SK-N-DZ (cell line): ENCODE measurements at places on chromosomes 7 and 10.

- DNase-seq: no peak
Measured at GRCh38 chr10:52232561-52233350, 81.3 kb upstream of the DKK1 start.

- DNase-seq: no peak
Measured at GRCh38 chr7:143387156-143387975, 6.2 kb downstream of the ZYX start.

- peak; percentile 47 for DNase-seq
Measured at GRCh38 chr7:42453931-42454361, 216.9 kb upstream of the GLI3 start.

DNA sequence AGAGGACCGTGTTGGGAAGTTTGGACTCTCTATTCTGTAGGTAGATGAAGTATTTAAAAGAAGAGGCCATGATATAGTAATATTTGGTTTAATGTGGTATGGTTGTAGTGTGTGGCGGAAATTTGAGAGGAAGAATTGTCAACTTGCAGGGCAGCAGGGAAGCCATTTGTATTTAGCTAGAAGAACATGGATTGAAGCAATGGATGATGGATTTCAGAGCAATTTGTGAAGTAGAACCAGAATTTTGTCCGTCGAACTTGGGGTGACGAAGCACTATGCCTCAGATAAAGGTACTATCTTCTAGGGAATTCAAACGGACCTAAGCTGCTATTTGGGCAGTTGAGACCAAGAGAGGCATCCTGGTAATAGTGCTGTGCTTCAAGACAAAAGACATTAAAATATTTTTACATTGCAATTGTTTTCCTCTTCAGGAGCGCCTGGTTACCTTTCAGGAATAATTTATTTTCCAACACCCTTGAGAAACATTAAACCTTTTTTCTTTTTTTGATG, 615 bp upstream of the WBP1L start:
- no peak for DNase-seq

- DNase-seq: no peak
Measured at GRCh38 chr7:140903741-140904480, 20.8 kb downstream of the BRAF start.

DNA sequence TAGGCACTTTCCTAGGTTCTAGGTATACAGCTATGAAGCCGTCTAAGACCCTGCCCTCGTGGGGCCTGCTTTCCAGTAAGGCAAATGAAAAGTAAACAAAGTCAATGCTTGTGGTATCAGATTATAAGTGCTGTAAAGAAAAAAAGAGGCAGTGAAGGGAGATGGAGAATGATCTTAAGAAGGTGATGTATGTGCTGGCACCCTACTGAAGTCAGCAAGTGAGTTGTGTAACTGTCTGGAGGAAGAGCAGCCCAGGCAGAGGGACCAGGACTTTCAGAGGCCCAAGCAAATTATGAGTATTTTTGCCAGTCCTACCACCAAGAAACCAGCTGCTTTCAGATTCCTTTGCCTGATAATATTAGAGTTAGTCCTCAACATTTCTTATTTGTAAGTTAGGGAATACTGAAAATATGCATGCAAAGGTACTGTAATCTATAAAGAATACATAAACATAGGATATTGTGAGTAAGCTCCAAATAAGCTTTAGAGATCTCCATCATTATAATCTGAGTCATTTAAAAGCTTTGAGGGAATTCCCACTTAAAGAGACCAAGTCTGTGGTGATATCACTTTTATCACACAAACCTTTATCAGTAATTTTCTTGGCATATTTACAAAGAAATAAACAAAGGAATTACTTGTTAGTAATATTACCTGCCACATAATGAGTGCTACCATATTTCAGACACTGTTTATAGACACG, 329.2 kb upstream of the LRGUK start:
- DNase-seq: no peak

DNA sequence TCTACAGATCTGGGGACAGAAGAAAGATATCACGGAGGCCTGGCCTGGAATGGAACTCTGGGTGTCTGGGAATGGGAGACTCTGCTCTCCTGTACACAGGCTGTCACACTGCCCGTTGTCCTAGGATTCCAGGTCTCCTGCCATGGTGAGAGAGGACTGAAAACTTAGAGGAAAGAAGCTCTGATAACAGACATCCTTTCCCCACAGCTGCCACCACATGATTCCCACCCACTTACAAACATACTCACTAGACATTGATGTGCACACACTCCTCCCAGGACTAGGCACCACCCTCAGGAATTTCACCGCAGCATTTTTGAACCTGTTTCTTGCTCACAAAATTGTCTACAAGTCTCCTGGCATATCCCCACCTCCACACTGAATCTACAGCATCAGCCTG, 5.7 kb downstream of the ZNF92 start:
- no peak for DNase-seq

DNA sequence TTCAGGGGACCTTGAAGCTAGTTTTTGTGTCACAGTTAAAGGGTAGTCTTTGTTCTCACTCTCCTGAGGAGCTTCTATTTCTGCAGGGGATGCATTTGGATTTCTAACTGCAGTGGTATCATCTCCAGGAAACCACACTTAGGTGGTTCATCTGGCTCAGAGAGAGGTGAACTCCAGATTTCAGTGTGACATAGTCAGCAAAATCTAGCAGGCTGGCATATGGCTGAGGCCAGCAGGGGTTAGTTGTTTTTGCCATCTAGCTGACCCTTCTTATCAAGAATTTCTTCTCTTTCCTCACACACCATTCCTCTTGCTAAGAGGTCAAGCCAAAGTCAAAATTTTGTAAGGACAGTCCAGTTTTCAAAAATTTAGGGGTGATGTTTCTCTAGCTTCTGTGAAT, 248.2 kb downstream of the REEP3 start:
- DNase-seq: no peak

DNA sequence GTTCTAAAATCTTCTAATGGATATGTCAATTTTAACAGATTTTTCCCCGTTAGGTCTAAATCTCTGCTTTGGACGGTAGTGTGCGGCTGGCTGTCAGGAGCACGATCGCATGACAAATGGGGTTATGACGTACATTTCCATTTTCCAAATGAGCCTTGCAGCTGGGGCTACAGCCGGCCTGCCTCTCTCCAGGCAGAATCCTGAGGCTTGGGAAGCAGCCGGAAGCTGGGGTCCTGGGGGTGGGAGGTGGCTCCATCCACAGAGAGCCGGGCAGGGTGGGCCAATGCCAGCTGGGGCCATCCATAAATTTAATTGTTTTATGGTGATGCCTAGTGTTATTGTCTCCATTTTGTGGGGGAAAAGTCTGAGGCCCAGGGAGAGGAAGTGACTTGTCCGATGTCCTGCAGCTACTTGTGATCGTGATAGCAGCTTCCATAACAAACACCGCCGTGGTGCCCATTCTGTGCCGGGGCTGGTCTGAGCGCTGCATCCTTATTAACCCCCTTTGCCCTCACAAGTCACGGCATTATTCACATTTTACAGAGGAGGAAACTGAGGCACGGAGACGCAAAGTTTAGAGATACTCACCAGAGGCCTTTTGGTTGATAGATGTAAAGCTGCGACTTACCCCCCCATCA, 53.0 kb upstream of the EBF3 start:
- no peak for DNase-seq

DNA sequence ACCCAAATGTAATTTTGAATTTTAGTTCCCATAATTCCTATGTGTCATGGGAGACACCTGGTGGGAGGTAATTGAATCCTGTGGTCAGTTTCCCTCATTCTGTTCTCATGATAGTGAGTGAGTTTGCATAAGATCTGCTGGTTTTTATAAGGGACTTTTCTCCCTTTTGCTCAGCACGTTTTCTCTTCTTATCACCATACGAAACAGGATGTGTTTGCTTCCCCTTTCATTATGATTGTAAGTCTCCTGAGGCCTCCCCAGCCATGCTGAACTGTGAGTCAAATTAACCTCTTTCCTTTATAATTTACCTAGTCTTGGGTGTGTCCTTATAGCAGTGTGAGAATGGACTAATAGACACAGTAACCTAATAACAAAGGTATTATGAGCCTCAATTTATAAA, 36.1 kb upstream of the ZNF736 start:
- no peak for DNase-seq

DNA sequence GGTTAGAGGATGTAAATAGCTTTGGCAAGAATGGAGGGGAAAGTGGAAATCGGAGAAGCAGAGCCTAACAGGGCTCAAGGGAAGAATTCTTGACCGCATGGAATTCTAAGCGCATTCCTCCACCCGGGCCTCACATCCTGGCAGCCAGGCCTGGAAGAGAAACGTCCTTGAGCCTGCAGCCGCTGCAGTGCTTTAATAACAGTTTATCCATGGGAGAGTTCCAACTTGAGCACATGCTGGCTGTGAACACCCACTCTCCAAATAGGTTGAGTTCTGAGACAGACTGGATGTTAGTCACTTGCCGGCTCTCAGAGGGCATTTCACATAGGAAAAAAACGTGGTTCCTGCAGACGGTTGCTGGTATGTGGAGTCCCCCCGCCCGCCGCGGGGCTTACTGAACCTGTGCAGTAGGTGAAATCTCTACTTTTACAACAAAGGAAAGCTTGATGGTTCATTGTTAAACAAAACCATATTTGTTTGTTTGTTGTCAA, 61.4 kb upstream of the STEAP1B start:
- no peak for DNase-seq

GRCh38 chr7:113628948-113629847, 289.6 kb downstream of the PPP1R3A start:
- no peak for DNase-seq

GRCh38 chr10:117249493-117250093, 8.7 kb downstream of the SLC18A2 start:
- no peak for DNase-seq

DNA sequence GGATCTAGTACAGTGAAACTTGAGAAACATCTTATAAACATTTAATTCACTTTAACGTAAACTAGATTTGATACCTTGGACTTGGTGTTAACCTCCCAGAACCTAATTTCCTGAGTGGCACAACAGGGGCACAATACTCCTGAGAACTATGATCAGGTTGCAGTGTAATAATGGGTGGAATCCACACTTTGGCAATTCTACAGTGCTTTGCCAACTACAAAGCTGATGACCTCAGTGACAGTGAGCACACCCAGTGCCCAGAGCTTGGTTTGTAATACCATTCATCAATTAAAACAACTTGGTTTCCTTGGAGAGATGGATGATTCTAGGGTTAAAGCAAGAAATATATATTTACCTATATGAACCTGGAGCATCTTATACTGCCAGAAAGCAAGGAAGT, 379.2 kb downstream of the NRG3 start:
- DNase-seq: no peak

- DNase-seq: no peak
Measured at GRCh38 chr10:24884793-24885192, 67.6 kb downstream of the PRTFDC1 start.

GRCh38 chr10:74238516-74238915, 87.5 kb downstream of the ADK start:
- no peak for DNase-seq

DNA sequence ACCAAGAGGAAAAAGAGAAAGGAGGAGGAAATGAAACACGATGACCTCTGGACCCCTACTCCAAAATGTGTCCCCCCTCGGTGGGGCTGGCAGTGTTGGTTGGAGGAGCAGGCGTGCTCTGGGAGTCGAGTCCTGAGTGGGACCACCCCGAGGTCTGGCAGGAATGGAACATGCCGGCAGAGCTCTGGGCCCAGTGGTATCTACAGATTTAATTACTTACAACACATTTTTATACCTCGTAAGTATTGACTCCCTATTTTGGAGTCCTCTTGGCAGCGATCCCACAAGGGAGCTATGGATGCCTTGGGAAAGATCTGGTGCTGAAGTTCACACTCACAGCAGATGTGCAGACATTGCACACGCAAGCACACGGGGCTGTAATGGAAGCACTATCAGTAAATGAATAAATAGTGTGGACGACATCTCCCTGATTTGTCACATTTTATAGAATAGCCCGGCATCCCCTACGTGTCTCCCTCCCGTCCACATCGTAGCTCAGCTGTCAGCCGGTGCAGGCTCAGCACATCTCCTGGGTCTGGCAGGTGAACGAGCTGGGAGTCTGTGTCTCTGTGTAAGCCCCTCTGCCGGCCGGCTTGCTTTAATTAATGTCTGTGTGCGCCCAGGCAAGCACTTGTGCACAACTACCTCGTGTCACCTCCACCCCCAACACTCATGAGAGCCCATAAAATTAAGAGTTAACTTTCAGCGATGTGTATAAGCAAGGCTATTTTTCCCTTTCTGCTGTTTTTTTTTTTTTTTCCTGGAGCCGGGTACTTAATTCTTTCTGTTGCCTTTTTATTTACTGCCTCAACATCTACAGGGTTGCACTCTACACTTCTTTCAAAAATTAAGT, 603.2 kb downstream of the LRMDA start:
- DNase-seq: peak; percentile 73

DNA sequence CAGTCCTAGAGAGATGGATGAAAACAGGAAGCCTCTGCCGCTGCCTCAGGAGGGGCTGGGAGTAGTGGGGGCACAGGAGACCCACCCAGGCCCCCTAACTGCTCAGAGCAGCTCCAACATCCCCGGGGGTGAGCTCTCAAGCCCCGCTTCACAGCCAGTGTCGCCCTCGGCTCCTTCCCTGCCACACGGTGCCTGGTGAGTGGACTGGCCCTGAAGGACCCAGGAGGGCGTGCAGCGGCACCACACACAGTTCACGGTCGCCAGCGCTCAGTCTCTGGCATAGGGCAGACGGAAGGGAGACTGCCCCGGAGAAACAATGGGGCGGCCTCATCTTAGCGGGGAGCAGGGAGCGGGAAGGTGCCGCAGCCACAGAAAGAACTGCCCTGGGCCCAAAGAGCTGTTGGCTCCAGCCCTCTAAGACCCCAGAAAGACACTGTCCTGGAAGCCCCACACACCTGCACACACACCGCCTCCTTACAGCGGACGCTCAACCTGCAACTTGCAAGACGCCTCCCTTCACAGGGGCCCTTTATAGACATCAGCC, 1.2 kb downstream of the CLDN15 start:
- DNase-seq: no peak

DNA sequence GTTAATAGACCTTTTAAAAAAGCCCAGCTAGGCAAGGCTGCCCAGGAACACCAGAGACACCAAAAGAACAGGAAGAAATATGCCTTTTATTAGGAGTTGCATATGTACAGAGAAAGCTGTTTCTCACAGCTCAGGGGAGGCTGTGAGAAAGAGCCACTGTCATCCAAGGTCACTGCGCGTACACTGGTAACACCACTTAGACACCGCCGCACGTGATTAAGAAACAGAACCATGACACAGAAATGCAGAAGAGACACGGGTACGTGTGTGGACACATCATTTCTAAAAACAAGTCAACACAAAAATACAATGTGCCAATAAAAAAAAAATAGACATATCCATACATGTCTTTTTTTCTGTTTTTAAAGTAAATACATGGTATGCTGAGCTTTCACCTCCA, 705.6 kb downstream of the PARD3 start:
- no peak for DNase-seq
